ENCODE measurements at places on chromosomes 2 and 18.

DNA sequence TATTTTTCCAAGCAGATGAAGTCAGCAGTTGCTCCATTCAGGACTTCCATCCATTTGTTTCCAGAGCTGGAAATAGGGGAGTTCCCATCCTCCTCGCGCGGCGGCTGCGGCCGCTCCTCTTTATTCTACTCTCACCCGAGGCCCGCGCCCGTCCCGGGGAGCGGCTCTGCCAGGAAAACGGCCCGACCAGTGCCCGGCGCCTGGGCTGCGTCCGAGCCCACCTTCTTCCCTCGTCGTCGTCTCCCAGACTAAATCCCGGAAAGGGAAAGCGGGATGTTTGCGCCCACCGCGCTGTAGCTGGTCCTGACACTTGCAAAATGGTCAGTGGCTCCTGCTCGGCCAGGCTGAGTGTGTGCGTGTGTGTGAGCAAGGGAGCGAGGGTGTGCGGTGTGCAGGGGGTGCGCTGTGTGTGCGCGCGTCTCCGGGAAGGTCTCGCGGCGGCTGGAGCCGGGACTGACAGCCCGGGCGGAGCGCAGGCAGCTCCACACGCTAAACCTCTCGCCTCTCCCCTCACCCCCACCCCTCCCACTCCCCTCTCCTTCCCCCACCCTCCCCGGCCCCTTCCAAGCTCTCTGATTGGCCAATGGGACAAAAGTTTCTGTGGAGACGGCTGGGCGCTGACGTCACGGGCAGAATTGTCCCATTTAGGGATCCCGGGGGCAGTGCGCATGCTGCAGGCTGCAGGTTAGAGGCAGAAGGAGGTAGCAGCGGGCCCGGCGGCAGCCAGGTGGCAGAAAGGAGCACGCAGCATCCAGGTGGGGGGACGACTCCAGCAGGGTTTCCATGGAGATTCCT is at the start of gene NOL4:
Gene NOL4 (minus strand): TSS at position 491 of the 795 bp plus-strand sequence. CDS start 1,660 bp downstream, outside the sequence.
- no peak for DNase-seq

DNA sequence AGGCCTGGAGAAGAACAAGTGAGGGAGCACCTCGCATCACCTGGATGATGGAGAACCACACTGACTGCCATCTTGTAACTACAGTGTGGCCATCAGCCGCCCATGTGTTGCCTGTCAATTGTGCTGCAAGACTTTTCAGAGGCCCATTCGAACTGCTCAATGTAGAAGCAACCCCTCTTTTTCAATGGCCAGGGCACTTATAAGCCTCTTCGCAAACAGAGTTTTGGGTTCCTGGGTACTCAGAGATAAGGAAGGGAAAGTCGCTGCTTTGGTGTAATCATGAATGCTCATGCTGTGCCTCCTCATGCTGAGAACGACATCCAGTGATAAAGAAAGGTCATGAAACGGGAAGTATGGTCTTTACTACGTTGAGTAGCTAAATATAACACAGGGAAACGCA is 143.9 kb upstream of the SLC39A10 start:
- no peak for DNase-seq

DNA sequence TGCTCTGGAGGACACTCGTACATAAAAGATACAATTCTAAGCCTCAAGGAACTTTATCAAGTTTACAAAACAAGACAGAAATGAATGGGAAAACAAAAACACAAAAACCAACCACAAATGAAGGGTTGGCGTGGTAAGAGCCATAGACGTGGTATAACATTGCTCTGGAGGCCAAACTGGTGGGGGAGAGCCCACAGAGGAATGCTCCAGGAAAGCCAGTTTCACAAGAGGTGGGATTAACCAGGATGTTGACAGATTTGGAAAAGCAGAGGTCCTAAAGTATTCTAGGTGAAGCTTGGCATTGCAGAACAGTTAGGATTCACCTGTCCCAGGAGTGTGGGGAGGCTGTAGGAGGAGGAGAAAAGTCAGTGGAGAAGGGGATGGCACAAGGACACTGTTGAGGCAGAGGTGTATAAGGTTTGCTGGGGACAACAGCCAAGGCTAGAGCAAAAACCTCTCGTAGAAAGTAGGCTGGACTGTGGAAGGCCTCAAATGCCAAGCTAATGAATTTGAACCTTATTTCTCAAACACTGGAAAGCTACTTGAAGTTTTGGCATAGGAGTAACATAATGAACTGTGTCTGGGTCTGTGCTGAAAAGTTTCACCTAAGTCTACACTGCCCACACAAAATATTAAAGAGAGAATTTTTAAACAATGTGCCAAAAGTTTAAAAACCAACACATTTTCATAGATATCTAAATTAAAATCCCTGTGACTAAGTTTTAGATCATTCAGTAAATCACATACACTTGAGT is 135.1 kb downstream of the THADA start:
- DNase-seq: no peak

GRCh38 chr2:127220768-127221527 is 849 bp upstream of the CYP27C1 start:
- no peak for DNase-seq

DNA sequence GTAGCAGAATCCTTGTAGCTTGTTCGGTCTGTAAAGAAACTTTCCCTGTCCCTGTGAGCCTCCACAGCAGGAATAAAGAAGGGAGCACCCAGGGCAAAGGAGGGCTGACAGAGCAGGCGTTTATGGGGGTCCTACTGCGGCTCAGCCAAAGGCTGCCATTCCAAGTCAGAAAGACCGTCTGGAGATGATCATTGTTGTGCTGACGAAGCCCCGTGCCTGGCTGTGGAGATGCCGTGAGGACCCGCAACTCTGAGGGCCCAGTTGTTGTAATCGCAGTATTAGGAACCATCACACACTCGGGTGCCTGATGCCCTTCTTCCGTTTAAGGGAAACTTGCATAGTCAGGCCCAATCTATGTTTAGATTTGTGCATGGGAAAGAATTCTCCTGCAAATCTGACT is 16.9 kb upstream of the VWA3B start:
- DNase-seq: no peak

GRCh38 chr2:235639428-235639773 is 145.6 kb downstream of the AGAP1 start:
- DNase-seq: peak; percentile 89

GRCh38 chr2:43387092-43388062 is 161.0 kb upstream of the ZFP36L2 start:
- no peak for DNase-seq

- no peak for DNase-seq
Measured at GRCh38 chr2:28717339-28717758, 34.3 kb upstream of the PPP1CB start.

Data from BJ (cell line).